ENCODE measurements at places on chromosomes 7 and 10. TPM values are rescaled to one million over a fixed set of nuclear protein-coding genes. Genes with fewer than 3 reads are reported as not detected.
A peak's percentile ranks its signal among the peaks of the same experiment; 100 is the strongest.

DPP6 gene
- total RNA-seq = not detected

DOCK4 gene
- 0.28 TPM for total RNA-seq

- peaks cover 36% of the 10 kb centered on the region for H3K4me1 ChIP-seq
- peak overlapping the region; percentile 94 for H3K27ac ChIP-seq
- peaks cover 28% of the 10 kb centered on the region for H3K36me3 ChIP-seq
- H3K27me3 ChIP-seq = peaks cover 4% of the 10 kb centered on the region
- peak overlapping the region; percentile 84 for H3K4me3 ChIP-seq
- no peak for DNase-seq
These were observed 1.0 kb downstream of the POLM start for GRCh38 chr7:44081266-44081748.

DNA sequence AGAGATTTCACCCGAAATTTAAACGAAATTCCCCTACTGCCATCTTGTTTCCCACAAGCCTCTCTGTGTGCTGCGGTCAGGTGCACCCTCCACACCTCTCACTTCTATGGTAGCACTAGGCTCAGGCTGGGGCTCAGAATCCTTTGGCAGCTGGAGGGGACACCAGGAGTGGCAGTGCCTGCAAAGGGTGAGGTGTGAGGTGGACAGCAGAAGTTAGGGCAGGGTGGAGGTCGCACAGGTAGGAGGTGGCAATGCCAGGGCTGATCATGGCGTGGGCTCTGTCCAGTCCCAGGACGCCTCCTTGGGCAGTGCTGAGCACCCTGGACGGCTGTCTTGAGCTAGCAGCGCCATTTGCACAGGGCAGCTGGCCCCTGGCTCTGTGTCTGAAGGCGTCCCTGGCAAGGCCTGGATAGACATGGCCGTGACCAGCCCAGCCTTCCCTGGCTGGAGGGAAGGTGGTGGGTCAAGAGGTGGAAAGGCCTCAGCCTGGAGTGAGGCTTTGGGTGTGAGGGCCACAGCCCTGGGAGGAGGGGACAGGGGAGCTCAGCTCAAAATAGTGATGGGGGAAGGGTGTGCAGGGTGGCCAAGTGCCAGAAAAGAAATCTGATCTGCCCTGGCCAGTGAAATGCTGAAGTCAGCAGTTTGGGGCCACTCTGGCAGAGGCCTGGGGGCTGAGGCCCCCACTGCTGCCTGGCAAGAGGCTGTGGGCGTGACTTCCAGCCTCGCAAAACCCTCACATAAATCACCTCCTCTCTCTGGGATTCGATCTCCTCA is 40.0 kb downstream of the ZCCHC24 start:
- H3K4me3 ChIP-seq = no peak overlapping the region
- H3K36me3 ChIP-seq = no peaks in the 10 kb centered on the region
- peaks cover 4% of the 10 kb centered on the region for H3K27me3 ChIP-seq
- DNase-seq = no peak

DNA sequence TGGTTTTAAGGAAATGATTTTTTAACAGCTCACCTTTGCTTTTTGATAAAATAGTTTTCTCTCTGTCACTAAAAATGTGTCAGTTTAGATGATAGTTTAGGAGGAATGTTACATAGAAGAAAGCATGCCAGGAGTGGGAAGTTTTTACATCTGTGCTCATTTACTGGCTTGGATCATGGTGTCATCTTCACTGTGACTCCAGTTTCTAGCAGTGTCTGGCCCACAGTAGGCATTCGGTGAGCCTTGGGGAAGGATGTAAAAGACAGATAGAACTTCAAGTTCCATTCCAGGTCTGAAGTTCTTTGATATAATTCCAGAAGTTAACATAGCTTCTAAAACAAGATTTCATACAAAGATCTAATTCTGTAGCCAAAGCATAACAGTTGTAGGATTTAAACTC is 259.2 kb downstream of the BICC1 start:
- H3K27me3 ChIP-seq = no peaks in the 10 kb centered on the region
- no peaks in the 10 kb centered on the region for H3K36me3 ChIP-seq
- H3K4me3 ChIP-seq = no peak overlapping the region
- no peaks in the 10 kb centered on the region for H3K4me1 ChIP-seq
- no peak overlapping the region for H3K27ac ChIP-seq

All from activated naive CD8-positive, alpha-beta T cell treated with anti-CD3 and anti-CD28 coated beads for 36 hours (primary cell).